ENCODE measurements at places on chromosomes 6 and 20. TPM values are rescaled to one million over a fixed set of nuclear protein-coding genes. Genes with fewer than 3 reads are reported as not detected.

The OPRL1 gene
- 2.8 TPM for total RNA-seq

The PLA2G7 gene
- 0.48 TPM for total RNA-seq

The AKAP12 gene
- 115 TPM for total RNA-seq

The SYCP2L gene
- total RNA-seq: 6.4 TPM

The GPSM3 gene
- 10.2 TPM for total RNA-seq

The FKBP1C gene
- 0.32 TPM for total RNA-seq

The LKAAEAR1 gene
- 0.34 TPM for total RNA-seq

The PSORS1C2 gene
- not detected for total RNA-seq

The LPIN3 gene
- total RNA-seq: 18.0 TPM

Measured in astrocyte (in vitro differentiated cells and primary cell).